ENCODE measurements at places on chromosomes 2 and 18. TPM values are rescaled to one million over a fixed set of nuclear protein-coding genes. Genes with fewer than 3 reads are reported as not detected.
A peak's percentile ranks its signal among the peaks of the same experiment; 100 is the strongest.

PPP1CB gene
- total RNA-seq: 124 TPM

DNA sequence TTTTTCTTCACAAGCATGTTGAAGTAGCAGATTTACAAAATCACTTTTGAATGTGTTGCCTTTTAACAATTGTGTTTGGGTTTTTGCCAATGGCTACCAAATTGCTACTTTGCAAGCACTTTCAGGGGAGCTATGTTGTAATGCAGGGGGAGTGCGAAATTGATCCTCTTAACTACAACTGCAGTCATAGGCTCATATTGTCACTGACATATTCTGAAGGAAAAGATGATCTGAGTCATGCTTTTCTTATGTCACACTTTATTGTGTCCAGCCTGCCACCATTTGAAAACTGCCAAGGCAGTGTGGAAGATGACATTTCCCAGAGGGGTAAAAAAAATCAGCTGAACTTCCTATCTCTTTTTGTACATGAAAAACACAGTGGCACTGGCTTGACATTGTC lies 74.9 kb downstream of the GPD2 start:
- H3K27ac ChIP-seq: no peak overlapping the region
- no peaks in the 10 kb centered on the region for H3K27me3 ChIP-seq
- DNase-seq: no peak
- H3K36me3 ChIP-seq: no peaks in the 10 kb centered on the region
- H3K4me3 ChIP-seq: no peak overlapping the region
- H3K4me1 ChIP-seq: no peaks in the 10 kb centered on the region

DNA sequence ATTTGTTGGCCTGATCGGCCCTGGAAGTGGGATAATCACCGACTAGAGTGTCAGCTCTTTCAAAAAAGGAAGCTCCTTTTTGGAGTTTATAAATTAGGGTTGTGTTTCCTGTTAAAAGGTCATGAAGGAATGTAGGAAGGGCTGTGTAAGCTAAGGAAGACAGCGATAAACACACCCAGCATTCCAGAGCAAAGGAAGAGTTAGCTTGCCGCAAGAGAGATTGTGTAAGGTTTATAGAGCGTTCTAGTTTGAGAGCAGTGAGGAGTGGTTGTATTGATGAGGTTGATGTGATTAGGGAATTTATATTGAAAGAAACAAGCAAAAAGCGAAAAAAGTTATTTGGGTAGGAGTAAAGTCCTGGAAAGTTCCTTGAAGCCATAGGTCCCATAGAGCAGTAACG lies 3.5 kb upstream of the ILKAP start:
- no peak overlapping the region for H3K4me3 ChIP-seq
- H3K27ac ChIP-seq: no peak overlapping the region
- no peaks in the 10 kb centered on the region for H3K36me3 ChIP-seq
- H3K4me1 ChIP-seq: peaks cover 11% of the 10 kb centered on the region
- no peak for DNase-seq

DNA sequence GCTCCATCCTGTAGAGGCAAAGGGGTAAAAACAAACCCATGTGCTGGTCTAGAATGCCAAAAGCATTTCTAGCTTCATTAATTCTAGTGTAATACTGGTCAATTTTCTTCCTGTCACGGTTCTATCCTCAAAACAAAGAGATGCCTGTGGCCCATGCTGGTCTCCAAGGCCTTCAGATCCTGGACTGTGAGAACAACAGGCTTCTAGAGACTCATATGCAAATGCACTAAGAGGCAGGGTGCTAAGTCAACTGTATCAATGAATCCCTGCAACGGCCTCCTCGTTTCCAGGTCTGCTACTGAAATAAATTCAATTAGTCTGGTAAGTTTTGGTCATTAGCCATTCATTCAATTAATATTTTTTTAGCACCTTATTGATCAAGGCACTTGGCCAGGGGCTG lies 4.0 kb downstream of the IFT172 start:
- no peak overlapping the region for H3K27ac ChIP-seq
- H3K4me3 ChIP-seq: no peak overlapping the region
- H3K36me3 ChIP-seq: peaks cover 28% of the 10 kb centered on the region

- peak; percentile 11 for DNase-seq
- H3K4me1 ChIP-seq: peaks cover 2% of the 10 kb centered on the region
- H3K27me3 ChIP-seq: no peaks in the 10 kb centered on the region
- no peak overlapping the region for H3K4me3 ChIP-seq
- no peak overlapping the region for H3K27ac ChIP-seq
Measured at GRCh38 chr2:96359310-96359709, 23.7 kb downstream of the NCAPH start.
